ENCODE measurements at places on chromosomes 2 and 18.

DNA sequence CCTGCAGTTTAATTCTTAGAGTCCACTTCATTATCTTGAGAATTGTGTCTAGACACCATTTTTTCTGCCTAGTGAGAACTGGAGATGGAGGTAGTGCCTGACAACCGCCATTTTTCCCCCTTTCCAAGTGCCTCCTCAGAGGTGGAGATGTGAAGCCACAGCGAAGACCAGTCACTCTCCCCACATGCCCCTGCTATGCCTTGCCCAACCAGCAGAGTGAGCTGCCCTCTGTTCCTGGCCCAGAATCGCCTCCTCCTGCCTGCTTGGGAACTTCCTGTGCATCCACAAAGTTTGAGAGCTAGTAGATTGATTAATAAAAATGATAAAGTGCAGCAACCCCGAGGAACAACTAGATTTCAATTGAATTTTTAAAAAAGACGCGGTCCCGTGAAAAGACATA lies 123.3 kb downstream of the CLIP4 start:
- DNase-seq = no peak

DNA sequence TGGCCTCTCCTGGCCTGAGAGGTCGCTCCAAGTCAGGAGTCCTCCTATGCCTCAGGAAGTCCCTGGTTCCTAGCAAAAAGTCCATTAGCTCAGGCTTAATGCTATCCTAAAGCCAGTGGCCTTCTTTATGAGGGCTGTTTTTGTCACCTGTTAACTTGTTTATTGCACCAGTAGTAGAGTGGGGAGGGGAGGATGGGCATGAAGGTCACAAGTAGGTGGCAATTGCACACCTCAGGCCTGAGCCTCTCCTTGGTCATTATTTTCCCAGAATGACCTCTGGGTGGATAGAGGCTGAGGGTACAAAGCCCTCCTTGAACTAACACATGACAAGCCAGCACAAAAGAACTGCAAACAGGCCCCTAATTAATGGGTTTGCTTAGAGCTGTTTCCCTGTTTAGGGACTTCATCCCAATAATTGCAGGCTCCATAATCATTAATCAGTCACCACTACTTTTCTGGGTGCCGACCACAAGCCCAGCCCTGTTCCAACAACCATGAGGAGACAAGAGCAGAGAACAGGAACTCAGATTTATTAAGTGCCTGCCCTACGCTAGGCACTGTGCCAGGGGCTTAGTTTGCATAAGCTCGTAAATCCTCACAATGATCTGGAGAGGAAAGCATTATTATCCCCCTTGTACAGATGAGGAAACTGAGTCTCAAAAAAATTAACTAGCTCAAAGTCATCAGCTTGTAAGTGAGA lies 123.0 kb upstream of the PKDCC start:
- no peak for DNase-seq

- no peak for DNase-seq
Measured at GRCh38 chr2:108933691-108934117, 55.3 kb downstream of the EDAR start.

- DNase-seq = no peak
Measured at GRCh38 chr2:195356026-195356425, 301.0 kb upstream of the SLC39A10 start.

DNA sequence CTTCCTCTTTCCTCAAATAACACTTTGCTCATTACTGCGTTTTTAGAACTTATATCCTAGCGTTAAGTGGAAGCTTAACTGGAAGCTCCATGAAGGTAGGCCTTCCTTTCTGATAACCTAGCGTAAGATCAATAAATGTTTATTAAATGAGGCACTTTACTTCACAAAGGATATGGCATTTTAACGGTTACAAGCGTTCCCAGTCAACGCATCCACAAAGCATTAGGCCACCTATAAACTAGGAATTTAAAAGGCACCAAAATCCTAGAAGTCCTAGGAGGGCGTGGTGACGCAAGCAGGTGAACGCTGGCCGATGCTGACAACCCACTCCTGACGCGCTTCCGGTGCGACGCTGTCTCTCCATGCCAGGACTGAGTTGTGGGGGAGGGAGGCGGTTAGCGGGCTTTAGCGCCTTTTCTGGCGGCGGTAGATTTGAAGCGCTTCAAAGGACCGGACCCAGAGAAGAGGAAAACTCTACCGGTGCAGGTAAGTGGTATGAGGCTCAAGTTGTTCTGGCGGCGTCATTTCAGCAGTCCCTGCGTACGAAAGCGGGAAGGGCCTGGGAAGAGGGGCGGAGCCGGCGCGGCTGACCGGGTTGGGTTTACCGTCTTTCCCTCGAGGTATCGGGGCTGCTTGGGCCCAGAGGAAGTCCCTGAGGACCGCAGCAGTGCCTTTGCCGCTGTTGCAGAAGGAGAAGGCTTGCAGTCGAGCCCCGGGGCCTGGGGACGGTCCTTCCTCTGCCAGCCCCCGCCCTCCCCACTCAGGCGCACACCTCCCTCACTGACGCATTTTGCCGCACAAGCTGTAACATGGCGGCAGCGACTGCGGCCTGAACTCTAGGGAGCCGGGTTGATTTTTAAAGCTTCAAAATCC lies at the start of gene PPIG:
Gene PPIG (plus strand): TSS at position 347 of the 873 bp plus-strand sequence. CDS start 19,691 bp downstream, outside the sequence.
- DNase-seq = peak; percentile 82

DNA sequence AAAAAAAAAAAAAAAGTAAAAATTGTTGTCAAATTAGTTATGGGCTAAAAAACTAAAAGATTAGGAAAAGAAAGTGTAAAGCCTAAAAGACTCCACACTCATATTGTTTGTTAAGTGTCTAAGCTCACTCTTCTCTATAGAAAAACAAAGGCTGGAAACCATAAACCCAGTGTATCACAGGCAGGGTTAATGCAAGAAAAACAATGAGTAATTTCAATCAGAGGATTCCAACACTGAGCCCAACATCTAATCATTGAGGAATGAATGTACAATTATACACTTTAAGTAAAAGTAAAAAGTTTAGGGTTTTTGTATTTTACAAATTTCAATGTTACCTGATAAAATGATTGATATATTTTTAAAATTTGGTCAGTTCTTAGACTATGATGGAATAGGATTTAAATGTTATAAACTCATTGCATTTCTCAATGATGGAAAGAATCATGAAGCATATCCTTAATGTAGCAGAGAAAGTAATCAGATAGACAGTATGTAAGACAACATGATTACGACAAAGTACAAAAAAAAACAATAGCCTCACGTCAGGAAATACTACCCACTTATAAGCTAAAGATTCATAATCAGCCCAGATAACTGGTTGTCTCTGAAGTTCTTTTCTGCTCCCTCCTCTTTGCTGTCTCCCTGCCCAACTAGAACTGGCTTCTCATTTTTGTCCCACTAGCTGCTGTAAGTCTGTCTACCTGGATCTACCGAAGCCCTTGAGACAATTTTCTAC lies 44.5 kb upstream of the SP3 start:
- DNase-seq = no peak

DNA sequence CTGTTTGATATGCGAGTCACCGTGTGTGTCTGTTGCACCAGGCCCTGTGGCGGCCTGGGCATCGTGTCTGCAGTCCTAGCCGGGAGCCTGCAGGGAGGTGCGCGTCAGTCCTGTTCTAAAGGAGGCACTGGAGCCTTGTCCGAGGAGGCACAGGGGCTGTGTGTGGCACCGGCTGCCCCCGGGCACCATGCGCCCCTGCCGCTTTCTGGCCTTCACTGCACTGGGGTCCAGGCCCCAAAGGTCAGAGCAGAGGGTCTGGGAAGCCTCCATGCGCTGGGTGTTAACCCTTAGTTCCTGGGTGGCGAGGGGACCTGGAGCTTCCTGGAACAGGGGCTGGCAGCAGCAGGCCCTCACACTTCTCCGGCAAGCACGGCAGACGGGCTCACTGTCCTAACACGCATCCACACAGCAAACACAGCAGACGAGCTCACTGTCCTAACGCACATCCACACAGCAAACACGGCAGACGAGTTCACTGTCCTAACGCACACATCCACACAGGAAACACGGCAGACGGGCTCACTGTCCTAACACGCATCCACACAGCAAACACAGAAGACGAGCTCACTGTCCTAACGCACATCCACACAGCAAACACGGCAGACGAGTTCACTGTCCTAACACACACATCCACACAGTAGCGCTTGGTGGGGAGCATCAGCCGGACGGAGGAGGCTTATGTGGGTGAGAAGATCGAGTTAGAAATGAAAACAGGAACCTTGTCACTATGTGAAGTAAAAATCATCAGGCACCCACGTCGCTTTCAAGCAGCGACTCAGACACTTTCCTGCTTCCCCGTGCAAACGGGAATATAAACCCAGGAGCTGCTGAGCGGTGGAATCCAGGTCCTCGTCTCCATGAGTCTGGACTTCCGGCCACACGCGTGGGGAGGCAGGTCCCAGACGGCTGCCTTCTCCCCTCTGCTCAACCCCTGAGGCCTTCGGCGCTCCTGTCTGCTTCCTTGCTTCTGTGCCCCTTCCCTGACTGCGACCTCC lies 65.3 kb downstream of the TPO start:
- DNase-seq = no peak

- no peak for DNase-seq
Measured at GRCh38 chr18:57749604-57749970, 53.5 kb downstream of the ATP8B1 start.

GRCh38 chr2:183497861-183498260 lies 373.6 kb downstream of the NUP35 start:
- DNase-seq = no peak

DNA sequence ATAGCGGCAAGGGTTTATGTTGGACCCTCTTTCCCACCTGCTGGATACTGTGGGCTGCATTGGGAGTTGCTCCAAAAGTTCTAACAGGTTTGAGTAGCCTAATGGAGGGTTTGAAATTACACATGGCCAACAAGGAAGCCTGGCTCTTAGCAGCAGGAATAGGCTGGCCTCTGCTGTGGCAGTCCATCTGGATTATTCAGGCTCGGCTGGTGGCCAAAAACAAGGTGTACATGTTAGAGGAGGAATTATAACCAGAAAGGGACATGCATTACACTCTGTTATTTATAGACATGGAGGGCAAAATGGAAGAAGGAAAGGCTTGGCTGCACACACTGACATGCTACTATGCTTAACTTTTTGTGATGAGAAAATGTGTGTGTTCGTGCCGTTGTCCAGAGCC lies 61.1 kb upstream of the NRXN1 start:
- no peak for DNase-seq

DNA sequence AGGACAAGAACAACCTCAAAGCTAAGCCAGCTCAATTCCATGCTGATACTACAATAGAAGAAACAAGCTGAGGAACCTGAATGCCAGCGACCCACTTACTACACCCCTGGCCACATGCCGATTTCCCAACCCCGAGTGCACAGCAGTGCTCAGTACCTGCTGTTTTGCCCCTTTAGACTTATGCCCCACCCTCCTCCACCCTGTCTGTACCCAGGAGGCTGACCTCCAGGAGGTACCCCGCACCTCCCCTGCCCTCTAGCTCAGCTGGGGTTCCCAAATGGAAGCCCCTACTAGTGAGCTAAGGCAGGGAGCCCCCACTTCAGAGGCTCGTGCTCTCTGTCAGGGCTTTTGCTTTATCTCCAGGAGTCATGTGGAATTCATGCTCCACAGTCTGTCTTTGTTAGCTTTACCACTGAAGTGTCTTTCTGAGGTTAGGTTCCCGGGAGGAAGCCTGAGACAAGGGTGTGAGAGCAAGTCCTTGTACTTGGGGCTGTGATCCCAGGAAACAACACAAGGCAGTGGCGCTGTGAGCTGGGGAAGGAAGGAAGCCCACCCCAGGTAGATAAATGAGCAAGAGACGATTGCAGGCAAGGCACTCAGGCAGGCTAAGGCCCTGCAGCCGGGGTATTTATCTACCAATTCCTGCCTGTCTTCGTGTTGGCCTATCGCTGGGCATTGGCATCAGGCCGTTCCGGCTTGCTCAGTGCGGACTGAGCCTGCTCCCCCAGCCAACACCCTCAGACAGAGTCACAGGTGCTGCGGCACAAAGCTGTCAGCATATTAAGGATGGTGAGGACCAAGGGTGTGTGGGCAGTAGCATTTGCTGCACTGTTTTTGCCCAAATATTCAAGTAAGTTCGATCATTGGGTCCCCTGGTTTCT lies 220.5 kb downstream of the CYP26B1 start:
- no peak for DNase-seq

GRCh38 chr18:22475426-22476100 lies 57.8 kb upstream of the CTAGE1 start:
- no peak for DNase-seq

GRCh38 chr18:35343488-35343935 lies 708 bp downstream of the ZNF24 start:
- no peak for DNase-seq

- DNase-seq = no peak
Measured at GRCh38 chr2:172108587-172108930, 5.9 kb upstream of the DLX2 start.

DNA sequence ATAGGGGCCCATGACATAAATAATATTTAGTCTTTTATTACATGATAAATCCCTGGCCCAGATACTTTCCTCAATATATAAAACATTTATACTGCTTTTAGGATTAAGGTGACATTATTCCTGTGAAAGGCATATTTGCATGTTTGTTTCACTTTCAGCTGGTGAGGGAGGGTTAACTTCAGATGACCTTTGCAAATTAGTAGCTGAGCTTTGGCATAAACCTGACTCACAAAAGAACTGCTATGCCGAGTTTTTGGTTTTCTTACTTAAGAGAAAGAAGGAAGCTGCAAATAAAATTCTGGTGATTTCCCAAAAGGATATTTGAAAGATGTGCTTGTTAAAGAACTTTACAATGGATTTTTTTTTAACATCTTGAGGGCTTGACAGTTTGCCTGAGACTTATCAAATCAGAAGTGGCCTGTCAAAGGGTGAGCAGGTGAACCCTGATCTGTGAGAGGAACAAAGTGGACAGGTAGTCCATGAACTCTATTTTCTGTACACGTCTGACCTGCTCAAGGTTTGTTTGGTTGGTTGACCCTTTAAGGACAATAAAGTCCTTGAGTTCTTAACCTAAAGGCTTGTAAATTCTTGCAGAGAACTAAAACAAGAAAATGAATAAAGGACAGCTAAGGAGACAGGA lies 93.5 kb downstream of the FAM124B start:
- DNase-seq = no peak

All from NCI-H446 treated with DMSO at 0.1 percent for 48 hours (cell line).